NCI-H446 (cell line): ENCODE measurements at places on chromosomes 7 and 10.
A peak's percentile ranks its signal among the peaks of the same experiment; 100 is the strongest.

- DNase-seq: no peak
Measured at GRCh38 chr10:6953271-6953801, 373.3 kb upstream of the PRKCQ start.

GRCh38 chr10:63241841-63242281, 108.7 kb downstream of the NRBF2 start:
- DNase-seq: no peak

- no peak for DNase-seq
Measured at GRCh38 chr7:131525820-131526219, 30.6 kb downstream of the PODXL start.

- no peak for DNase-seq
Measured at GRCh38 chr7:103985565-103986126, 3.8 kb downstream of the RELN start.

DNA sequence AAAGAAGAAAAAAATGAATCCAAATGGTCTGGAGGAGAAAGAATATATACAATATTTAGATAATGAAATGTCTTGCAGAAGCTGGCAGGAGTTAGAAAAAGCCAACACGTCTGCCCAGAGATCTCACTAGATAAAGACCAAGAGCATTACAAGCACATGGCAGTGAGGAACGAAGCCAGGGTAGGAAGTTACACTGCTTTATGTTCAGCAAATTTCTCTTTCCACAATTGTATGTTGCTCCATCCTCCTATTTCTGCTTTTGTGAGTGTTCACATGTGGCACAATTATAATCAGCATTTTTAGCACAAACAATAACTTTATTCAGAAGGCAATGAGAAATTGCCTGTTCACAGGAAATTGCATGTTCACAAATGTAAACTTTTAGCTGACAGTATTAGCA, 53.7 kb downstream of the LRRC17 start:
- no peak for DNase-seq

GRCh38 chr10:32971536-32972091, 13.6 kb upstream of the ITGB1 start:
- DNase-seq: no peak

DNA sequence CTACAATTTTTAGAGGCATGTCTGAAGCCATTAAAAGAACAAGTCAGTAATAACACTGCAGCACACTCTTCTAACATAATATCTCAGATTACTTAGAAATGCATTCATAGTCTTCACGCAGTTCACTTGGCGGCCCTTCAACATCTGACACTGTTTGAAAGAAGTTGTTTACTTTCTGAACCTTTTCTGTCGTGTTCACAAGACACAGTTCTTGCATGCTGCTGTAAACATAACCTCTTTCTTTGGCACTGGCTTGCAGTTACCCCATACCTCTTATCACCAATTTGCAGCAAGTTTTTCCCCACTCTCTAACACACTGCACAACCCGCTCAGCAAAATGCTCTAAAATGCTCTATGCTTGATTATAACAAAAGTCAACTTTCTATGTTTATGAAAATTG, 12.0 kb downstream of the PIP4K2A start:
- DNase-seq: no peak

DNA sequence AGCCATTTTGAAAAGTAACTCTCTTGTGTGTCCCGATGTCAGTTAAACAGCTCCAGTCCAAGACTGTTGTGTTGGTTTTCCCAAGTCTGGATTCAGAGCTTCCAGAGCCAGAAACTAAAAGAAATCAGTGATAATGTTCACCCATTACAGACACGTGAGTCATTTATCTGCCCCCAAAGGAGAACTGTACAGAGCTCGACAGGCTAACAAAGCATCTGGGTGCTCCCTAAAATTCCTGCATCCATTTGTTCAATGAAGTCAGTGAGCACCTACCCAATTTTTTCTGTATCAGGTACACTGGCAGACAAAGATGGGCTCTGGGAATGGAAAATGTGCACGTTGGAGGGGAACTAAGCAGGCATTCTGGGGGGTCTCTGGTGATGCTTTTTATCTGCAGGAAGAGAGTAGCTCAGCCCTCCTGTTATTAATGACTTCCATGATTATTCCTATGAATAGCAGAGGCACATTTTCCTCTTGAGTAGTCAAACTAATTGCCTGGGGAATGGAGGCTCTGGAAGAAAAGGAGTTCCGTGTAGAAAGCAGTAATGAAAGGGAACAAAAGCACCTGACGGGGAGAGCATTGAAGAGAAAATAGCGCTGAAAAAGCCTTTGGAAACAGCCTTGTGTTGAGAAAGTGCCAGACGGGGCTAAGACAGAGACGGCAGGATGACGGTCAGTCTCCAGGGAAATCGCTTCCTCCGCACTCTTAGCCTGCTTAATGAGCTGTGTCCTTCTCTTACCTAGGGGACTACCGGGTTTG, 75.3 kb downstream of the GAD2 start:
- no peak for DNase-seq

DNA sequence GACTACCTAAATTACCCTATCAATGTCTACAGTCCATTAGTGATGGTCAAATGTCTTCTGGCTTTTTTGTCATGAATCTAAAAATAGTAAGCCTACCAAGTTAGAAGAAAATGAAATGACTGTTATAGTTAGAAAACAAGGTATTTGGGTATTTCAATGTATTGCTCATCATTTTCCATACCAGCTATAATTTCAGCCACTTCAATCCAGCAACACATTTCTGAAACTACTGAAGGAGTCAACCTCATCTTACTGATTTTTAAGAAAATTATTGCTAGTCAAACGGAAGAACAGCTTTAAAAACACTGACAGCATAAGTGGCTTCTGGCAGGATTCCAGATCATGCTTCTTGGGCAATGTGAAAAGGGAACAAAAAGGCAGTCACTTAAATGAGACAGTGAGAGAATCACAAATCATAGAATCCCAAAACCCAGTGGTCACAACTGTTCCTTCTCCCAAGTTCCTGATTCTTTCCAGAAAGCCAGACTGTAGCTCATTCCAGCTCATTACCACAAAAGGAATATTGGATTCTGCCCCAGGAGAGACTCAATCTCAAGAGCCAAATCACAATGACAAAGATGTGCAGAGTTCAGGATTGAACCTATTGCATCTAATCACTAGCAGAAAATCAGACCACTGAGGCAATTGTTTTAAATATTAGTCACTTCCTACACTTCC, 61.2 kb upstream of the LRRN3 start:
- DNase-seq: peak; percentile 34

DNA sequence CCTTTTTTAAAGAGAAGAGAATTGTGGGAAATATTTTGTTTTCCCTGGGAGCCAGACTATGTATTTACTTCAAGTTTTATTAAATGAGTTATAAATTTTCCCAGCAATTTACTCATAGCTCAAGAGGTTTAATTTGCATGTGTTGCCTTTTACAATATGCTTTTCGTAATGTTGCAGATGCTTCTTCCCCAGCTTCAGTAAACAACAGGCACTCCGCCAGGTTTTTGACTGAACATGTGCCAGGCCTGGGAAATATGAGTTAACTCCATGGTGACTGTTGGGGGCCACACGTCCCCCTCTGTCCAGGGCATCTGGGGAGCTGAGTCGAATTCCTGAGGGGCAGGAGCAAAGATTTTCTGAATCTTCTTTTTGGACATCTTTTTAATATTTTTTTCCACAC, 545.7 kb downstream of the LRMDA start:
- DNase-seq: peak; percentile 22

GRCh38 chr10:43278216-43278615, 11.4 kb upstream of the RASGEF1A start:
- DNase-seq: no peak

DNA sequence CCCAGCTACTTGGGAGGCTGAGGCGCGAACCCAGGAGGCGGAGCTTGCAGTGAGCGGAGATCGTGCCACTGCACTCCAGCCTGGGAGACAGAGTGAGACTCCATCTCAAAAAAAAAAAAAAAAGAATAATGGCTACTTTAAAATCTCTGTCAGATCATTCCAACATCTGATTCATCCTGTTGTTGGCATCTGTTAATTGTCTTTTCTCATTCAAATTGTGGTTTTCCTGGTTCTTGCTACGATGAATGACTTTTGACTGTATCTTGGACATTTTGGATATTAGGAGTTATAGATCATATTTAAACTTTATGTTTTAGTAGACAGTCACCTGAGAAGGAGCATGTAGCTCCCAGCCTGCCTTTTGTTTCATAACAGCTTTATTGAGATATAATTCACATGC, 8.5 kb downstream of the TPST1 start:
- DNase-seq: no peak

GRCh38 chr10:43047288-43047970, 29.4 kb upstream of the RET start:
- DNase-seq: no peak

GRCh38 chr10:103676058-103676785, 179.2 kb downstream of the SH3PXD2A start:
- DNase-seq: no peak

DNA sequence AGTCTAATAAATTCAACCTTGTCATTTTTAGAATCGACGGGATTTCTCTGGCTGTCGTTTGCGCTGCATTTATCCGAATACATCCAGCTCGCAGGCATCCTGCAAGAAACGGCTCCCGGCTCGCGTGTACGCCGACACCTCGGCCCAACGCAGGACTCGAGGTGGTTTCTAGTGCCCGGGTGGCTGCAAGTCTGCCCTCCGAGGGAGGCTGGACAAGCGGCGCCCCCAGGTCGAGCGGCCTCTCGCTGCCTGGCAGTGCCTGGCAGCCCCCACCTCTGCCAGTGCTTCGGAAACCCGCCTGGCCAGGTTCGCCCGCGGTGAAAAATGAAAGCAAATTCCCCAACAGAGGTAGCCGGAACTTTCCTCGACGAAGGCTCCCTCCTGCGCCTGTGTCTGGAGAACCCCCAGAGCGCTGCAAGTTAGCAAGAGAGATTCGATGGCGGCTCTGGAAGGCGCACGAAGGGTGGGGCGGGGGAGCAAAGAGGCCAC, 5.7 kb upstream of the ZNF503 start:
- no peak for DNase-seq

DNA sequence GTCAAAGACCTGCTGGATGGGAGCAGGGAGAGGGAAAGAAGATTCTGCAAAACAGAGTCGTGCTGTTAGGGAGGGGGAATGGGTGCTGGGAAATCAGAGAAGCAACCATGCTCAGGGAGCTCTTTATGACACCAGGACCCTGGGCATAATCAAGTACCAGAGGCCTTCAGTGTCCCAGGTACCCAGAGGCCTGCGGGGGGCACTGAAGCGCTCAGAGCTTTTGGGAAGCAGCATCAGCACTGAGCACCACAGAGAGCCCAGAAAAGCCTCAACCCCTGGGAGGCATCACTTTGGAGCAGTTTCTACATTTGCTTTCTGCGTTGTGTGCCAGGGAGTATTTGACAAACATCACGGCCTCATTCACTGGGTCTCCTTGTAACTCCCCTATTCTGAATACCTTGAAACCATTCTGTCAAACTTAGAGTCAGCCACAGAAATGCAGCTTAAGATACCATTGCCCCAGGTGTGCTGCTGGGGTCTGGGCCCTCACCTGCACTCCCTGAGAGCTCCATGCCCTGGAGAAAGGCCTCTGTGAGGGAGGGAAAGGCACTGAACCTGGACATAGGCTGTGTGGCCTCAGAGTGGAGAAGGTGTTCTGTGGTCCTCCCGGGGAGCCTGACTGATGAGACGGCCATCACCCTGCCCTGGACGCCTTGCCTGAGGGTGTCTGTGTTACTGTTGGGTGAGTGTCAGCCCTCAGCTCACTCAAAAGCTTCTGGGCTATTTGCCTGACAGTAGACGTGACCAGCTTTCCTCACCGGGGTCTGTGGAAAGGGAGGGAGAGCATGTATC, 37.1 kb downstream of the CXCL12 start:
- DNase-seq: no peak

DNA sequence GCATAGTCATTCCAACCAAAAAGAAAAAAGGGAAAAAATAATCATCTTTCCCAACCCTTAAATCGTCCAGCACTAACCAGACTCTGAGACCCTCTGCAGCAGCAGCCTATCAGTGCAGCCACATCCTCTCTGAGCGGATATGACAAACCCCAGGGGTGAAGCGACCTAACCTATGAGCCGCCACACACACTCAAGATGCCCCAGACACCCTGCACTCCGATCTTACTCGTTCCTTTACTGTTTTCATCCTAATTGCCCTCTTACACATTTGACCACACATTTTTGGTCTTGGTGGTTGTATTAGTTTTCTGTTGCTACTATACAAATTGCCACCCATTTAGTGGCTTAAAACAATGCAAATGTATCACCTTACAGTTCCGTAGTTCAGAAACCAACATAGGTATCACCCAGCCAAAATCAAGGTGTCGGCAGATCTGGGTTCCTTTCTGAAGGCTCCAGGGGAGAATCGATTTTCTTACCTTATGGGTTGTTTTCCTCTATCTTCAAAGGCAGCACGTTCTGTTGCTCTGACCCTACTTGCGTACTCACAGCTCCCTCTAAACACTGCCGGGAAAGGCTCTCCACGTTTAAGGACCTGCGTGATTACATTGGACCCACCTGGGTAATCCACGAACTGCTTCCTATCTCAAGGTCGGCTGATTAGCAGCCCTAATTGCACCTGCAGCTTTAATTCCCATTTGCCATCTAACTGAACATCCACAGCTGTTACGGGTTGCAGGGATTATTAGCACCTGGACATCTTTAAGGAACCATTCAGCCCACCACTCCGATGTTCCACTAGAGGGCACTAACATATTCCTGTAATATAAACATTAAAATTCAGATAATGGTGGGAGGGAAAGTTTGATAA, 37.3 kb upstream of the PRSS1 start:
- DNase-seq: peak; percentile 4

DNA sequence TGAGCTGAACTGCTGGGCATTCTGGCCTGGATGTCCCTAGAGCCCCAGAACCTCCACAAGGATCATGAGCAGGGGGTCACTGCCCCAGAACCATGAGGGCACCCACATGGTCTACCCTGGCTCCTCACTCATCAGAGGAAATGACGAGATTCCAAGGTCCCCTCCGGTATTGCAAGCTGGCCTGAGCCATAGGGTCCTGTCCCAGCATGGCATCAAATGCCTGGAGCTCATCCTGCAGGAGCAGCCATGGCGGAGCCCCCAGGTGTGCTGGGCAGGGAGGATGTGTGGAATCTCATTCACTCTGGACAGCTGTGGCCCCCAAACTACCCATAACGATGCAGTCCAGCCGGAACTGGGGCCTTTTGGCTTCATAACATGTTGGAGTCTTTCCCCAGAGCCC, 66.6 kb upstream of the ANTXRL start:
- no peak for DNase-seq

DNA sequence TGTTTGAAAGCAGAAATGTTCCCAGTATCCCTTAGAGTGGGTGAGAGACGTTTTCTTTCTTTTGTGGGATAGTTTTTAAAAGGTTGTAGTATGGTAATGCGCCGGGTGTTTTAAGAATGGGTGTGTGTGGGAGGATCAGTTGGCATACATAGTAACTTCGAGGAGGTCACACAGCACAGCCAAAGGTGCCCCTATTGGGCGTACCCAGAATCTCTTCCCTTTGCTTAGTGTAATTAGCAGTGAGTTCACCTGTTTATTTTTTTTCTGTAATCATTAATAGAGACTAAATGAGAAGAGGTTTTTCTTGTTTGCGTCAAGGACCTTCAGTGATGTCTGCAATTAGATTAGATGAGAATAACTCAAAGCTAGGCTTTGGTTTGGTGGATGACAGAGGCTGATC, 1.5 kb downstream of the PLEKHA8 start:
- no peak for DNase-seq

- no peak for DNase-seq
Measured at GRCh38 chr7:74289659-74290552, 699 bp downstream of the CLIP2 start.
